ENCODE measurements at places on chromosomes 7 and 10.

DNA sequence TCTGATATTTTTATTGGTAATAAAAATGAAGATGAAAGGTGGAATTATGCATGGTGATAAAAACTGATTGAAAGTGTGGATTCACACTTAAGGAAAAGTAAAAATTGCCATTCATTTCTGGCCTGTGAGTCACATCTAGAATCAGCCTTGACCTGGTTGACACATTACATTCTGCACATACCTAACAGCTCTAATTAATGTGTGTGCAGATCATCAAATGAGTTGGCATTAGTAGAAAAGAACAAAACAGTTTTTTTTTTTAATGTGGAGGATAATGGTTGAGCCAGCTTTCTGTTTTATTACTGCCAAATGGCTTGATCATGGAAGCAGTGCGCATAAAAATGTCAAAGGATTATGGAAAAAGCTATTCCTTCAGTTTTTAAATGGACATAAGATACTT is 142.6 kb upstream of the TMEM196 start:
- DNase-seq: no peak

DNA sequence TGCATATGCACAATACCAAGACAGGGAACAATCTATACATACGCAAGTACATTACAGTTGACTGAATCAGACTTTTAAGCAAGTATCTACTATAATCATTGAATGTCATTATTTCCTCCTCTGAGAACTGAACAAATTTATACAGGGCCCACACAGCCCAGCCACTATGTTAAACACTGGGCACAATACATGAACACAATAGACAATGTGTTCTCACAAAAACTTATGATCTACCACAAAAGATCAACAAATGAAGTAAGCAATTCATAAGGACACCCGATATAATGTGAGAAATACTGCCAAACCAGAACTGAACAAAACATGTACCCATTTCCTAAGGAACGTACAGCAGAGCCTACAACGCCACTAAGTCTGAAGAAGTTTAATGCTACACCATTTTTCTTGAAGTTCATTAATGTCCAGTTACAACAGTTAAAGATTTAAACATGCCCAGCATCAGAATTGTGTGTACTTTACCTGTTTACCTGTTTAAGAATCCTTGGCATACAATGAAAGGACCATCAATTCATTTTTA is 31.5 kb downstream of the SHTN1 start:
- DNase-seq: no peak

DNA sequence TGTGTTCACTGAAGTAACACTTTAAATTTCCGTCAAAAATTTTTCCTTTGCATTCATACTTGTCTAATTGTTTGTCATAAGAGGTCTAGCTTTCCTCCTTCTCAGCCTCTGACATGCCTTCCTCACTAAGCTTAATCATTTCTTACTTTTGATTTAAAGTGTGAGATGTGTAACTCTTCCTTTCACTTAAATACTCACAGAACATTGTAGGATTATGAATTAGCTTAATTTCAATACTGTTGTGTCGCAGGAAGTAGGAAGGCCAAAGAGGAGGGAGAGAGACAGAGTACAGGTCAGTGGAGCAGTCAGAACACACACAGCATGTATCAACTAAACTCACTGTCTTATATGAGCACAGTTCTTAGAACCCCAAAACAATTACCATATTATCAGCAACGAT is 99.0 kb downstream of the SRPK2 start:
- DNase-seq: no peak

DNA sequence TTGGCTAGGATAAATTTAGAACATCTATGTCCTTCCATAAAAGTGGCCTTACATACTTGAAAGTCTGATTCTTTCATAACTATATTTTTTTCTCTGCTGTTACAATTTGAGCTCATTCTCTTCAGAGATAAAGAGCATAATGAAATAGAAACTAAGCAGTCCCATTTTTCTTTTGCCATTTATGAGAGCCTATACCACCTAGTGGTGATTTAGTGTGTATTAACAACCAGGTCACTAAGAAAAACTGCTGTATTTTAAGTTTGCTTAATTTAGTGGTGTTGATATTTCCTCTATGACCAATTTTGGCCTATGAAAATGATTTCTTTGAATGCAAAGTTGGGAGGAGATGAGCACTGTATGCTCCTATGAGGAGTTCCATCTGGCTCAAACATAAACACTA is 88.7 kb upstream of the ZWINT start:
- peak; percentile 53 for DNase-seq
